ENCODE measurements at places on chromosomes 1 and 21.

DNA sequence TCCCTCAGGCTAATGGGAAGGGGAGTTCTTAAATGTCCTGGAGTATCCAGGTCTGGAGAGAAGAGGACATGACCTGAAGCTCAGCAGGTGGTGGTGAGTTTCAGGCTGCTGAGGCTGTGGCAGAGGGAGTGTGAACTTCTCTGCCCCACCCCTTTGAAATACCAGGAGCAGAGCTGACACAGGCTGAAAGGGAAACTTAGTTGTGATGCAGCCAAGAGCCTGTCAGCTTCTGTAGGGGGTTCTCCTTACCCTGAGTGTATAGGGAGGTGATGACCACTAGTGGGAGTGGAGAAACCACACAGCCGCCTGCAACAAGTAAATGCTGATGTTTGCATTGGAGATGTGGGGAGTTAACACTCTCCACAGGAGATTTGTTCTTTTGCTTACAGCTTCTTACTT, 152.3 kb downstream of the FCRL5 start:
- DNase-seq = no peak

GRCh38 chr1:218024211-218024720, 260.8 kb upstream of the RRP15 start:
- no peak for DNase-seq

GRCh38 chr21:45853703-45854342, 127.7 kb upstream of the COL6A1 start:
- DNase-seq = no peak

DNA sequence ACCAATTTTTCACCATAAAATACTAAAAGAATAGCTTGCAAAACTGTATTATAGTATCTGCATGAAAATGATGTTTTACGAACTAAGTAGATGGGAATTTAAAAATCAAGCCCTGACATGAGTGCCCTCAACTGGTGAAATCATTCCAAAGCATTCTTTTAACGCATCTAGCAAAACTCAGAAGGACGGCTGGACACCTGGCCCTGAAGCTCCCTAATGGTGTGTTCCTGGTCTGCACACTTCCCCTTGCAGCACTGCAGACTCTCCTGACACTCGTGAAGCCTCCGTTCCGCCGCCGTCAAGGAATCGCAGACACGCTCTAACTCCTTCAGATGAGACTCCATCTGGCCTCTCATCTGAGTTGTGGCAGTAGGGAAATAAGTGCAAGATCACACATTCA, 39.9 kb downstream of the ODF2L start:
- no peak for DNase-seq

GRCh38 chr1:59703226-59703917, 111.4 kb upstream of the HOOK1 start:
- peak; percentile 41 for DNase-seq

DNA sequence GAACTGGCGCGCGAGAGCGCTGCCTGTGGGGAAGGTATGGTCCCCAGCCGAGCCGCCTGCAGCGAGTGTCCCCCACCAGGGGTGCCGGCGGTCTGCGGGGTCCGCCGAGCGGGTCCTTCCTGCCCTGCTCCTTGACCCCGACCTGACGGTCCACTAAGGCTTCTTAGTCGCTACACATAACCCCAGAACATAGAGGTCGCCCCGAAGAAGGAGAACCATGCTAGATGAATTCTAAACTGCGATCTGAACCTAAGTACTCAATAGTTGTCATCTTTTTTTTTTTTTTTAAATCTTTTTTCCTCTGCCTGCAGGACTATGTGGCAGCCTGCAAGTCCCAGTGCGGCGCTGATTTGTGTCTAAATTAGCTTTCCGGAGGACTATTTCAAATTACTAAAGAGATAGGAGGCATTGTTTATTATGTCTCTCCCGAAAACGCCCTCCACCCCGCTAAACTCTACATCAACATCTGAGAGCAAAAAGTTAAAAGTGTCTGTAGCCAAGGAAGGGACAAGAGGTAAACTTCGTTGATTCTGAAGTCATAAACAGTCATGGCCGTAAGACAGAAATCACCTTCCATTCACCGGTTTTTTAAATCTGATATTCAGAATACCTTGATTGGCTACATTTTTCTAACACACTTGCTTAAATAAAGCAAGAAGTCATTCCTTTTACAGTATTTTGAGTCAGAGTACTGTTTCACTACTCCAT, 476 bp downstream of the AXDND1 start:
- DNase-seq = no peak

GRCh38 chr1:42221456-42221855, 56.9 kb upstream of the GUCA2A start:
- DNase-seq = no peak

DNA sequence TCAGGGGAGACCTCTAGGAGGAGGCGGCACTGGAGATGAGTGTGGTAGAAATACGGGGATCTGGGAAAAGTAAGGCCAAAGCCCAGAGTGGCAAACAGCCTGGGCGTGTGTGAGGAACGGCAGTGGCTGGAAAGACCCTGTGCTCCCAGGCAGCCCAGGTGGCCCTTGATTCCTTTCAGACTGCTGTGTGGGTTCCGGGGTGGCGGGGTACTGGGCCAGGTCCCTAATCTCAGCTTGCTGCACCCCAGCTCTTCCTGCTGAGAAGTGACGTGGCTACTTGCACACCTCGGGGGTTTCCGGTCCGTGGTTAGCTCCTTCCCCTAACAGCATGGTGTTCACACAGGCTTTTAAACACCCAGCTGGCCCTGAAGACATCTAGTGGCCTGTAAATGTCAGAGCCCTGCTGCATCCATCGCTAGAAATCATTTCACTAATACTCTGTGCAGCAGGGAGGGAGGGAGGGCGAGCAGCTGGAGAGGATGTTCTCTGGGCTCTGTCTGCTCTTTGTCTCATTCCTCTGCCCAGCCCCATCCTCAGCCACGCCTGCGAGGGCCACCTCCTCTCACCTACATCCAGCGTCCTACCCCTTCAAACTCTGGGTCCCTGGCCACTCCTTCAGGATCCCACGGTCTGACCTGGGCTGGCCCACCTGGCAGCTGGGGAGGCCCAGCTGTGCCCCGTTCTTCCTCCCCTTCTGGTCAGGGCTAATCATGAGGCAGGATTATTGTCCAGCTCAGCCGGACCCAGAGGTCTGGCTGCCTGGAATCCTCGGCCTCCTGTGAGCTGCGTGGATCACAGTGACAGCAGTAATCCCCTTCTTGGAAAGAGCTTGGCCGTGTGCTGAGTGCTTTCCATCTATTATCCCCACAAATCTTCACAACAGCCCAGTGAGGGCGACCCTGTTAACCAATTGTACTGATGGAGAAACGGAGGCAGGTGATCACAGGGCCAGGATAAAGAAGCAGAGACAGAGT, 7.2 kb downstream of the ZDHHC18 start:
- DNase-seq = no peak

- DNase-seq = no peak
These were observed 10.0 kb upstream of the TTC39A start for GRCh38 chr1:51340380-51340779.

GRCh38 chr1:110339407-110340206, 430 bp downstream of the RBM15 start:
- DNase-seq = peak; percentile 26

GRCh38 chr1:16235944-16236510, 956 bp downstream of the CPLANE2 start:
- DNase-seq = no peak

DNA sequence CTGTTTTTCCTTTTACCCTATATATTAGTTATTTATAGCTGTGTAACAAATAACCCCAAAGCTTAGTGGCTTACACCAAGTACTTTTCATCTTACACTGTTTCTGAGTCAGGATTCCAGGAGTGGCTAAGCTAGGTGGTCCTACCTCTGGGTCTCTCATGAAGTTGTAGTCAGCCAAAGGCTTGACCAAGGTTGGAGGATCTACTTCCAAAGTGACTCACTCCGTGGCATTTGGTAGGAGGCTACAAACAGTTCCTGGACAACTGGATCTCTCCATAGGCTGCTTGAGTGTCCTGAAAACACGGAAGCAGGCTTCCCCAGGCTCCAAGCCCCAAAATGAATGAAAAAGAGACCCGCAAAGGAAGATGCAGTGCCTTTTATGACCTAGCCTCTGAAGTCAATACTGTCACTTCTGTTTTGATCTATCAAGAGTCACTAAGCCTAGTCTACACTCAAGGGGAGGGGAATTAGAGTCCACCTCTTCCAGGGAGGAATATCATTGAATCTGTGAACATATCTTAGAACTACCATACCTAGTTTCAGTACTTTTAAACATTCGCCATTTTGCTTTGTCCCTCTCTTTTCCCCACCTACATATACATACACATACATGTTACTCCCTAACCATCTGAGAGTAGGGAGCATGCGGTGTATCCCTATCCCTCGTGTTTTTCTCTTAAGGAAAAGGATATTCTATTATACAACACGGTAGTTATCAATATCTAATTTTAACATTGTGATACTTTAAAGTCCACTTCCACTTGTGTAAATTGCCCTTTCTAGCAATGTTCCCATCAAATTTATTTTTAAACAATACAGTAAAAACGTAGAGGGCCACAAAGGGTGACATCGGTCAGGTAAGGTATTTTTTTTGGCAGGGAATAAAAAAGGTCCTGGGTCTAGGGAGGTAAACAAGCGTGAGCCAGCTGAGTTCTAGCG, 67.2 kb downstream of the SLC35A3 start:
- no peak for DNase-seq

DNA sequence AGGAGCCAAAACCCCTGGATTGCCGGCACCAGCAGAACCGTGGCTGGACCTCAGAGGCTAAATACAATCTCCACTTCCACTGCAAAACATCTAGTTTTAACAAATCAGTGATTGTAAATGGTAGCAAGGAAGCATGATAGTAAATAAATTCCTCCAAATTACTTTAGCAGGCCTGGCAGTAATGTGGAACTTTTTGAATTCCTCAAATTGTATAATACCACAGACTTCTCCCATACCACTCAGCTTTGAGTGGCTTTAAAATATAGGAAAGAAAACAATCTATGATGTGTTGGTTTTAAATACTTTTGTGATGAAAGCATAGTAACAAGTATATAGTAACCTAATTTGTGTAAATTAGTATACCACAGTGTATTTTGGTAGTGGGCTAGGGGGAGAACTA, 34.1 kb downstream of the NIBAN1 start:
- DNase-seq = no peak

GRCh38 chr1:239058190-239058589, 328.2 kb upstream of the CHRM3 start:
- no peak for DNase-seq

- DNase-seq = no peak
These were observed 22.0 kb downstream of the ZNF697 start for GRCh38 chr1:119626011-119626545.

DNA sequence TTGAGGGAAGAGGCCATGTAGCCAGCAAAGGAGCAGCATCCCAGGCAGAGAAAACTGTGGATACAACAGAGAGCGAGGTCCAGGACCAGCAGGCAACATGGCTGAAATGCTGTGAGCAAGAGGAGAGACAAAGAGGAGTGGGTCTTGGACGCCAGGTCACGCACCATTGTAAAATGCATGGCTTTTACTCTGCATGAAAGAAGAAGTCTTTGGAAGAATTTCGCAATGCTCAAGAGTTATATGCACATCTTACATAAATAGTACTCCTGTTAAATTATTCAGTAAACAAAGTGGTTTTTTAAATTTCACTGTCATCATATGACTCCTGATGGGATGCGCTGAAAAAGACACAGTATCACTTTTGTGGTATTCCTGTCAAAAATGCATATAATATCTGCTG, 3.5 kb downstream of the CD244 start:
- DNase-seq = no peak

DNA sequence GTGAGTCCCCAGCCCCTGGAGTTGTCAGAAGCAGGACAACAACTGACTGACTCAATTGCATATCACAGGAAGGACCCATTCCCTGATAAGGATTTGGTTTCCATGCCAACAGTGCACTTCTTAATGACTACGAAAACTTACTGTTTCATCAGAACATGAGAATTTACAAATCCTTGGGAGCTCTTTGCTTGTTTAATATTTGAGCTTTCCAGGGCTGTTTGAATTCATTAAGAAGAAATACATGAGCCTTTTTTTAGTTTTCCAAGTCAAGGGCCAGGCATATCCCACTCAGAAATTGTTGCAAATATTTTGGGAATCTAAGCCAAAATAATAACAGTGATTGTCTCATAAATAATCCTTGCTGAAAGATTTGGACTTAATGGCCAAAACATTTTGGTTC, 27.2 kb upstream of the COL24A1 start:
- DNase-seq = no peak

DNA sequence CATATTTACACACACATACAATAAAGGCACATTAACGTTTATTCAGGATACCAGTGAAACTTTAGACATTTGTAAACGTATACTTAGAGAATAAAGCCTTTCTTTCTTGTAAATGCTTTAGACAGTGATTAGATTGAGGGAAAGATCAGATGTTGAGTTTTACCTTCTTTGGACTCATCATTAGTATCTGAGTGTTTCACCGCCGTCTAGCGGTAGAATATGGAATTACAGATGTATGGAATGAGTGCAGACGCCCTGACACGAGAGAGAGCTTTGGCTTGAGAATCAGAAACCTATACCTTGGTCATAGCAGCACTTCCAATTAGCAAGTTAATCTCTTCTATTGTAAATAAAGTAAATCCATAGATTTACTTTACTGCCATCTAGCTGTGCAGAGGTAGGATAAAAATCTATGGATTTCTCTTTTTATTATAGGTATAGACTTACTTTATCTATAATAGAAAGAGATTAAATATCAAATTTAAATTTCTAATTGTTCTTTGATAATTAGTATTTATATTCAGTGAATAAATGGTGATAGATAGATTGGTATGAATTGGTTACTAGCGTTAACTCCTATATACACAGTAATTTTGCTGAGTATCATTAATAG, 12.6 kb downstream of the FLG2 start:
- no peak for DNase-seq

DNA sequence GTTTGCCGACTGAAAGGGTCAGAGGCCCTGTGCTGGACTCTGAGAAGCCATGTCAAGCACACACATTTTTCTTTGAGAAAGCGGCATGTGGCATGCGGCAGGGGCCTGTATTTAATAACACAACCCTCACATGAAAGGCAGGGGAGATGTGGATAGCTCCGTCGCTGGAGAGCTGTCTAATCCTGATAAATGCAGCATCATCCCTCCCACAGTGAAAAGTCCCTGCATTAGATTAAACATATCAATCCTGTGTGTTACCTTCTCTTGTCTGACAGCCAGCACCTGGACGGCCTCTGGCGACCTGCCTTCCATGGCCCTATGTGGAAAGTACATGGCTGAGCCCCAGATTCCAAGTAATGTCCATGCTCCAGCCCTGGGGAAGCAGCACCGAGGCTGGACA, 313.0 kb upstream of the AJAP1 start:
- DNase-seq = no peak

DNA sequence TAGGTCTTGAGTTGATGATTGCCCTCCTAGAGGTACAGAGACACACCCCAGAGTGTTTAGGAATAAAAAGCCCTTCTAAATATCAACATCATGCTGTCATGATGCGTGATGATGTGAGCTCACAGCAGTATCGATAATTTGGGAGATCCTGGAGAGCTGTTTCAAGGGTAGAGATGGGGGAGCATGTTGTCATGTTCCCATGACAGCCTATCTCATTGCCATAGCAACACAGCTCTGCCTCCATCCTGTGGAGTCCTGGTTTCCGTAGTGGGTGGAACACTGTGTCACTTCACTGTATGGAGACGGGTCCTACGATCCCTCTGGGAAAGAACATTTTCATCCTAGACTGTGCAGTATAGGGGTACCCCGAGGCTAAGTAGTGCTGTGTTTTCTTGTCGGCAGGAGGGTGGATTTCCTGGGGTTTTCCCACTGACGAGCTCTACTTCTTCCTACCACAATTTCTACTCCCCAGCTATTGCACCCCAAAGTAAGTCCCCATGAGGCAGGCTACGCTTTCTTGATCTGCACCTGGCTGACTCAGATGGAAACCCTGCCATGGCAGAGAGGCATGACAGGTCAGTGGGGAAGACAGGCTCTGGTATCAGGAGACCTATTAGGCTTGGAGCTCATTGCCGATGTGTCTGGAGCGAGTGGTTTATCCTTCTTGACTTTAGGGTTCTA, 7.2 kb downstream of the KISS1 start:
- DNase-seq = no peak

Measured in brain pericyte (primary cell).